A549 treated with CORT108297 at 1 μM for 4 hours (cell line): ENCODE measurements at places on chromosomes 1 and 21. TPM values are rescaled to one million over a fixed set of nuclear protein-coding genes. Genes with fewer than 3 reads are reported as not detected.

PTPN14 gene
- 8.0 to 11.6 TPM (median 9.8 TPM) in 5 replicates for total RNA-seq

PODN gene
- total RNA-seq, result not detected in 5 replicates

SH2D2A gene
- 2.8 to 5.1 TPM (median 3.9 TPM) in 5 replicates for total RNA-seq

DDAH1 gene
- total RNA-seq, result 5.3 to 7.5 TPM (median 6.6 TPM) in 5 replicates

PRDM2 gene
- total RNA-seq, result 6.8 to 9.3 TPM (median 8.1 TPM) in 5 replicates

POMGNT1 gene
- 35.0 to 51.2 TPM (median 47.4 TPM) in 5 replicates for total RNA-seq

SDHC gene
- total RNA-seq, result 236 to 259 TPM (median 248 TPM) in 5 replicates

SLC25A34 gene
- 0.15 to 0.35 TPM (median 0.31 TPM) in 5 replicates for total RNA-seq

HAPLN2 gene
- total RNA-seq, result 0.14 to 0.21 TPM (median 0.14 TPM) in 3 of 5 replicates, not detected in the others

OR2AK2 gene
- not detected in 5 replicates for total RNA-seq

DUSP23 gene
- total RNA-seq, result 48.7 to 79.3 TPM (median 76.6 TPM) in 5 replicates

OR10J1 gene
- total RNA-seq, result not detected in 5 replicates

ANKRD35 gene
- not detected in 5 replicates for total RNA-seq

MYOG gene
- not detected in 5 replicates for total RNA-seq

AVPR1B gene
- total RNA-seq, result not detected in 5 replicates

MYOC gene
- total RNA-seq, result not detected in 5 replicates

HSF2BP gene
- 1.8 to 2.7 TPM (median 1.9 TPM) in 5 replicates for total RNA-seq

SESN2 gene
- total RNA-seq, result 6.5 to 11.2 TPM (median 8.7 TPM) in 5 replicates

DDR2 gene
- 0.25 to 0.42 TPM (median 0.37 TPM) in 5 replicates for total RNA-seq

KRTAP21-2 gene
- total RNA-seq, result not detected in 5 replicates

PGLYRP4 gene
- total RNA-seq, result not detected in 5 replicates

KCNA2 gene
- total RNA-seq, result 0.02 to 0.13 TPM (median 0.02 TPM) in 5 replicates

MYBPH gene
- 0.03 TPM in 1 of 5 replicates, not detected in the others for total RNA-seq

AADACL3 gene
- not detected in 5 replicates for total RNA-seq

KRTAP19-3 gene
- total RNA-seq, result not detected in 5 replicates

SERTAD4 gene
- 0.67 to 0.92 TPM (median 0.78 TPM) in 5 replicates for total RNA-seq

CNN3 gene
- 48.0 to 59.9 TPM (median 53.0 TPM) in 5 replicates for total RNA-seq

HEYL gene
- 2.7 to 3.4 TPM (median 3.1 TPM) in 5 replicates for total RNA-seq

RAB25 gene
- total RNA-seq, result 0.21 TPM in 1 of 5 replicates, not detected in the others

RIPPLY3 gene
- 0.48 to 0.63 TPM (median 0.57 TPM) in 5 replicates for total RNA-seq

MAN1C1 gene
- total RNA-seq, result 0.18 to 0.40 TPM (median 0.22 TPM) in 5 replicates

PDC gene
- total RNA-seq, result not detected in 5 replicates

LEMD1 gene
- not detected in 5 replicates for total RNA-seq

RASAL2 gene
- 16.4 to 23.6 TPM (median 17.8 TPM) in 5 replicates for total RNA-seq

ZNF648 gene
- total RNA-seq, result not detected in 5 replicates

SPRR2E gene
- total RNA-seq, result not detected in 5 replicates

LORICRIN gene
- not detected in 5 replicates for total RNA-seq

TCEA3 gene
- total RNA-seq, result 0.41 to 0.72 TPM (median 0.58 TPM) in 5 replicates

TLCD4 gene
- total RNA-seq, result 7.2 to 13.5 TPM (median 10.6 TPM) in 5 replicates

PLPPR5 gene
- not detected in 5 replicates for total RNA-seq

MUL1 gene
- 39.6 to 43.6 TPM (median 42.3 TPM) in 5 replicates for total RNA-seq

FAM163A gene
- 0.02 to 0.04 TPM (median 0.02 TPM) in 3 of 5 replicates, not detected in the others for total RNA-seq

PGLYRP3 gene
- not detected in 5 replicates for total RNA-seq

C1orf226 gene
- total RNA-seq, result 0.50 to 0.85 TPM (median 0.74 TPM) in 5 replicates

DIO1 gene
- total RNA-seq, result 0.09 TPM in 1 of 5 replicates, not detected in the others

SSBP3 gene
- total RNA-seq, result 8.3 to 10.4 TPM (median 8.4 TPM) in 5 replicates

CFAP141 gene
- total RNA-seq, result 0.29 TPM in 1 of 5 replicates, not detected in the others

TTC22 gene
- total RNA-seq, result not detected in 5 replicates

SELL gene
- 0.14 to 0.36 TPM (median 0.19 TPM) in 5 replicates for total RNA-seq

WNT2B gene
- total RNA-seq, result 0.18 to 0.38 TPM (median 0.32 TPM) in 5 replicates

A3GALT2 gene
- total RNA-seq, result not detected in 5 replicates

IFI44L gene
- total RNA-seq, result 0.03 to 0.09 TPM in 2 of 5 replicates, not detected in the others
